ENCODE measurements at places on chromosomes 4 and X.

DNA sequence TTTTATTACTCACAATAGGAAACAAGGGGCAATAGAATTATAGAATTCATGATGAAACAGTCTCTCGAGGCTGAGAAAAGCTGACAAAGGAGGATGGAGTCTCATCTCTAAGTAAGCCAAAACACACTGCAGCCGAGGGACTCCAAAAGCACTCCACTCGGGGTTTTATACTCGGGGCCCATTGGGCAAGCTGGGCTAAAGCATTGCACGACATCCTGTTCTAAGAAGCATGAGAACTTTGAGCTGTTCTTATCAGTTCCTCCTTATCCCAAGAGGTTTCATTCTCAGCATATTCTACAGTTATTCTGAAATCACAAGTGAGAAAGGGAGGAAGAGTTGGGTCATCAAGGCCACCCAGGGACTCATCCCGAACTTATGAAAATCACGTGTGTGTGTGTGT is 1475.5 kb downstream of the PCDH18 start:
- DNase-seq = no peak

GRCh38 chr4:141548791-141549190 is 87.6 kb upstream of the IL15 start:
- no peak for DNase-seq

DNA sequence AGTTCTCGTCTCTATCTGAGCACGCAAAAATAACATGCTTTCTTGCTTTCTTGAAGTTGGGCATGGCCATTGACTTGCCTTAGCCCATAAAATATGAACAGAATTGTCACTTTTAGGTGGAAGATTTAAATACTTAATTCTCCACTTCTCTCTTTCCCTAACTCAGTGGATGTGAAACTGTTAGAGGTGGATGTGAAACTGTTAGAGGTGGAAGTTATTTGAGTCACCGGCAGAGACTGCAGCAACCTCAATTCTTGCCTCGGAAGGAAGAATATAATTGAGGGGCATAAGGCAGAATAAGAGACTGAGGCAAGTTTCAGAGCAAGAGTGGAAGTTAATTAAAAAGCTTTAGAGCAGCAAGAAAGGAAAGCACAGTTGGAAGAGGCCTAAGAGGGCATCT is 2.8 kb upstream of the PARM1 start:
- DNase-seq = no peak

GRCh38 chr4:181176306-181176705 is 1066.9 kb upstream of the TENM3 start:
- no peak for DNase-seq

GRCh38 chr4:138833974-138834373 is 181.6 kb upstream of the NOCT start:
- DNase-seq = no peak

DNA sequence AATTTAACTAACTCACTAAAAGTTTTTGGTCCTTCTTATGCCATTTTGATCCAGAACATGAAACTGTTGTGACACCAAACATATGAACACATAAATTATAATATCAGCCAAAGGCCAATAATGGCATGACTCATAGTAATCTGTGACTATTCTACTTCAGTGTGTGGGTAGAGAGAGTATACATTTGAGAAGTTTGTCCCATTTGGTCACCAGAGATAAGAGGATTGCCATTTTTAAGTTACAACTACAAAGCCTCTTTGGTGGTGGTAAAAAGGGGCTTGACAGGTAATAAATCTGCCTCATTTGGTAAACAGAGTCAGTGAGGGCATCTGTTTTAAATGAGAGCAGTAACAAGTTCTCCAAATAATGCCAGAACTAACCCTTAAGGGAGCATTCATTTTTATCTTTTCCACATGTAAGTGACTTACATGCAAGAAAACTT is 117.9 kb downstream of the TBC1D19 start:
- no peak for DNase-seq

Data from NCI-H2081 (cell line).